ENCODE measurements at places on chromosomes 11 and 22.

DNA sequence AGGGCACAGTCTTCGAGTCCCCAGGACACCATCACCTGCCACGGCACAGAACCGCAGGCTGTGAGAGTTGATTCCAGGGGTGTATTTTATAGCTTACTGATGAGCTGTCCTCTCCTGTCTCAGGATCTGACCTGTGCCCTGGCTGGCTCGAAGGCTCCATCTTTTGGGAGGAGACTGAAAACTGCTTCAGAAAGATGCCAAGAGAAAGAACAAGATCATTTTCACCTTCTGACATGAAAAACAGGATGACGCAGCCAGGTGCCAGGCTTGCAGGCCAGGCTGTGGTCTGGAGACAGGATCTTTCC is 2.2 kb downstream of the MRGPRD start:
- DNase-seq, result no peak

DNA sequence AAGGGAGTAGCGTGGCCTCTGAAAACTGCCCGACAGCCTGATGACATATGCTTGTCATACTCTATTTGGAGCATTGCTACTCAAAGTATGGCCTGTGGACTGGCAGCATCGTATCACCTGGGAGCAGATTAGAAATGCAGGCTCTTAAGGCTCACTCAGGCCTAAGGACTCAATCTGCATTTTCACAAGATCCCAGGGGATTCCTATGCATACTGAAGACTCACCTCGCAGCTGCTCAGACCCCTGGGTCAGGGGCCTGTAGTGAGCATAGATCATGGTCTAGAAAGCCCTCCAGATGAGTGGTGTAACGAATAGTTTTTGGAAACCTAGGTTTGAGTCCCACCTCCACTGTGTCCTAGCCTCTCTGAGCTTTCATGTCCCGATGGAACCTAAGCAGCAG is 126.3 kb downstream of the FEZ1 start:
- no peak for DNase-seq

- no peak for DNase-seq
Observed at GRCh38 chr22:28962042-28962554, 78.7 kb downstream of the ZNRF3 start.

DNA sequence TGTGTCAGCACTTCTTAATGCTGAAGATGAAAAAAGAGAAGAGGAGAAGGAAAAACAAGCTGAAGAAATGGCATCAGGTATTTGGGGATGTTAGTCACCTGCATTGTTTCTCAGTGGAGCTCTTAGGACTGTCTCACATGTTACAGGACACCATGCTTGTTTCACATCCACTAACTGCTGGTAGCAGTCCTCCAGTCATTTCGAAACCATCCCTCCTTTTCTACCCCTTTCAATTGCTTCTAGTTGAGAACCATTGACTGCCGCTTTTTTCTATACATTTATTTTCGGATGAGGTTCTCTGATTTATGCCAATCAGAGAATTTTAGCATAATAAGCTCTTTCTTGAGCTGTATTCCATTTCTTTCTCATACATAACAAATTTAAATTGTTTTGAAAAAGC is 21.5 kb downstream of the BIRC2 start:
- no peak for DNase-seq

DNA sequence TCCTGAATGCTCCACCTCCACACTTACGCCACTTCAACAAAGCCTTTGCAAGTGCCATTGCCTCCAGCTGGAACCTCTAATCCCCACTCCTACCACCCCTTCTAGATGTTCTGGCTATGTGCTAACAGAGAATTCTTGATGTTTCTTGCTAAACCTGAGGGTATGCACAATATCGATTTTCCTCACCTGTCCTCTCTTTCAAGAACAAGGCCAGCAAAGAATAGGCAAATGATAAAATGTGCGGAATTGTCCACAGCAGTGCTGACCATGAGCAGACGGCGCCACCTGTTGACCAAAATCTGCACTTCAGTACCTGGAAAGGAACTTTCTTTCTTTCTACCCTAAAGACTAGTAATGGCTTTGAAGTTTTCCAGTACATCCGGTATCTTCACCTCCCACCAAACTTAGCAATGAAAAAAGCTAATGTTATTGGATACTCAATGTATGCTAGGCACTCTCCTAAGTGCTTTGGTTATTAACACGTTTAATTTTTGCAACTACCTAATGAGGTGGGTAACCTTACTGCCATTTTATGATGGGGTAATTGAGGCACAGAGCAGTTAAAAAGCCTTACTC is 3.4 kb downstream of the TIMM10 start:
- no peak for DNase-seq

DNA sequence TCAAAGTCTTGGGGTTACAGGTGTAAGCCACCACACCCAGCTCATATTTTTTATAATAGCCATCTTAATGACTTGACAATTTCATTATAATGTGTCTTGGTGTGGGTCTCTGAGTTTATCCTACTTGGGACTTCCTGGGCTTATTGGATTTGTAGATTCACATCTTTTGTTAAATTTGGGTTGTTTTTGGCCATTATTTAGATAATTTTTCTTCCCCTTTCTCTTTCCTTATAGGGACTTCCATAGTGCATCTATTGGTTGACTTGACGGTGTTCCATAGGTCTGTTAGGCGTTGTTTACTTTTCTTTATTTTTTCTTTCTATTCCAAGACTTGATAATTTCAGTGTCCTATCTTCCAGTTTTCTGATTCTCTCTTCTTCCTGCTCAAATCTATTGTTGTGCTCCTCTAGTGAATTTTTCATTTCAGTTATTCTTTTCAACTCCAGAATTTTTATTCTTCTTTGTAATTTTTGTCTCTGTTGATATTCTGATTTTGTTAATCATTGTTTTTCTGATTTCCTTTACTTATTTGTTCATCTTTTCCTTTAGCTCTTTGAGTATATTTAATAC is 45.6 kb downstream of the RRM1 start:
- DNase-seq, result no peak

DNA sequence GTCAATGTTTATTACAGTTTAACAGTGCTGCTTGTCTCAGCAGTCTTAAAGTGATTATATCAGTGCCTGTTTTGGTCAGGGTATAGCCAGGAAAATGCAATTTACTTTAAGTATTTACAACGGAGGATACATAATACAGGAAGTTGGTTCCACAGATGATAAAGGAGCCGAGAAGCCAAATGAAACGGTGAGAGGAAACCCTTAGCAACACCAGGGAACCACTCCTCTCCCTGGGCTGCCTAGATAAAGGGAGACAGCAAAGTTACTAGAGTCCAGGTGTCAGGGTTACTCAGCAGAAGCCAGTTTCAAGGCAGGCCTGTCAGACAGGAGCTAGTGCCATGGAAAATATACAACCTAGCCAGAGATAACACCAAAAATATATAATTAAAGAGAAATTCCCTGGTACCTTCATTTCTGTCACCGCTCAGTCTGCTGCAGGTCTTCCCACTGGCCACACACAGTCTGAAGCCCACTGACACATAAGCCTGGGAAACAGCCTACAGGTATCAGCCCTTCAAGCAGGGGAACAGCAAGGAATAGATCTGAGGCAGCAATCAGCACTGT is 55.5 kb downstream of the FAM76B start:
- no peak for DNase-seq

Data from 8988T (cell line).